ENCODE measurements at places on chromosomes 12 and 14. TPM values are rescaled to one million over a fixed set of nuclear protein-coding genes. Genes with fewer than 3 reads are reported as not detected.

GRCh38 chr14:57345106-57345505, 45.3 kb upstream of the NAA30 start:
- peaks cover 2% of the 10 kb centered on the region for H3K4me1 ChIP-seq
- H3K27me3 ChIP-seq, result no peaks in the 10 kb centered on the region
- H3K4me3 ChIP-seq, result no peak overlapping the region
- H3K36me3 ChIP-seq, result no peaks in the 10 kb centered on the region
- DNase-seq, result no peak
- H3K27ac ChIP-seq, result no peak overlapping the region

GRCh38 chr12:66648033-66648735, 30.7 kb downstream of the GRIP1 start:
- no peak overlapping the region for H3K4me3 ChIP-seq
- no peaks in the 10 kb centered on the region for H3K36me3 ChIP-seq
- H3K27me3 ChIP-seq, result peaks cover 4% of the 10 kb centered on the region
- peaks cover 20% of the 10 kb centered on the region for H3K4me1 ChIP-seq
- H3K27ac ChIP-seq, result no peak overlapping the region
- DNase-seq, result no peak

- no peaks in the 10 kb centered on the region for H3K27me3 ChIP-seq
- H3K4me3 ChIP-seq, result no peak overlapping the region
- no peak for DNase-seq
- H3K4me1 ChIP-seq, result no peaks in the 10 kb centered on the region
Measured at GRCh38 chr14:101349108-101349507, 212.2 kb upstream of the DIO3 start.

- H3K36me3 ChIP-seq, result peaks cover 45% of the 10 kb centered on the region
- H3K27ac ChIP-seq, result no peak overlapping the region
- no peak overlapping the region for H3K4me3 ChIP-seq
- no peaks in the 10 kb centered on the region for H3K27me3 ChIP-seq
- H3K4me1 ChIP-seq, result no peaks in the 10 kb centered on the region
Measured at GRCh38 chr12:107732365-107732764, 28.6 kb downstream of the PRDM4 start.

- peak overlapping the region; percentile 29 for H3K4me3 ChIP-seq
- H3K27ac ChIP-seq, result no peak overlapping the region
- DNase-seq, result peak; percentile 80
- no peaks in the 10 kb centered on the region for H3K36me3 ChIP-seq
Measured at GRCh38 chr12:107912421-107913004, 138.0 kb downstream of the ASCL4 start.

- H3K27me3 ChIP-seq, result no peaks in the 10 kb centered on the region
- no peak overlapping the region for H3K27ac ChIP-seq
Measured at GRCh38 chr14:94617988-94618822, 6.0 kb downstream of the SERPINA3 start.

GRCh38 chr14:96584907-96585671, 82.9 kb downstream of the PAPOLA start:
- no peak overlapping the region for H3K4me3 ChIP-seq
- no peaks in the 10 kb centered on the region for H3K36me3 ChIP-seq
- DNase-seq, result no peak
- no peak overlapping the region for H3K27ac ChIP-seq

DNA sequence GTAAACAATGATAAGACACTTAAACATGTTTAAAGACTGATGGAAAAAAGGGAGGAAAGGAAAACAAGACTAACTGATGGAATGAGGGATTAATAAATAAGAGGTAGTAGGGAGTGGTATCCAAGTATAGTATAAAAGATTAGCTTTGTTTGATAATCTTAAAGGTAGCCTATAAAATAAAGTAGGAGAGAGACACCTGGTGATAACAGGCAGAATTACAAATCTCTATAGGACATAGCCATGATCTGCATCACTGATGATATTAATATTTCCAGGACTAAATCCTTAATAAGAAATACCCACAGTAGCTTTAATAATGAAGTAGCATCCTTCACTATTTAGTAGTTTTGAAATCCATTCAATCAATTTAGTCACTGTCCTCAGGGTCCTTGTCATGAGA, 30.4 kb downstream of the DLGAP5 start:
- DNase-seq, result no peak
- H3K4me1 ChIP-seq, result no peaks in the 10 kb centered on the region
- no peaks in the 10 kb centered on the region for H3K27me3 ChIP-seq
- peaks cover 13% of the 10 kb centered on the region for H3K36me3 ChIP-seq

DNA sequence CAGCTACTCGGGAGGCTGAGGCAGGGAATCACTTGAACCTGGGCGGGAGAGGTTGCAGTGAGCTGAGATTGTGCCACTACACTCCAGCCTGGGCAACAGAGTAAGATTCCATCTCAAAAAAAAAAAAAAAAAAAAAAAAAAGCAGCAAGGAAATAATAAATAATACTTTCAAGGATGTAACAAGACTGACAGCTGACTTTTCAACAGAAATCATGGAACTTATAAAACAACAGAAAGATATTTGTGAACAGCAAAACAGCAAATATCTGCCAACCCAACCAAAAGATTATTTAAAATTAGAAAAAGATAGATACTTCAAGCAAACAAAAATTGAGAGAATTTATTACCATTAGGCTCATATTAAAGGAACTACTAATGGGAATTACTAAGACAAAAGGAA, 115.1 kb downstream of the TSHR start:
- no peaks in the 10 kb centered on the region for H3K36me3 ChIP-seq
- no peak overlapping the region for H3K27ac ChIP-seq
- no peaks in the 10 kb centered on the region for H3K27me3 ChIP-seq
- H3K4me1 ChIP-seq, result no peaks in the 10 kb centered on the region

DNA sequence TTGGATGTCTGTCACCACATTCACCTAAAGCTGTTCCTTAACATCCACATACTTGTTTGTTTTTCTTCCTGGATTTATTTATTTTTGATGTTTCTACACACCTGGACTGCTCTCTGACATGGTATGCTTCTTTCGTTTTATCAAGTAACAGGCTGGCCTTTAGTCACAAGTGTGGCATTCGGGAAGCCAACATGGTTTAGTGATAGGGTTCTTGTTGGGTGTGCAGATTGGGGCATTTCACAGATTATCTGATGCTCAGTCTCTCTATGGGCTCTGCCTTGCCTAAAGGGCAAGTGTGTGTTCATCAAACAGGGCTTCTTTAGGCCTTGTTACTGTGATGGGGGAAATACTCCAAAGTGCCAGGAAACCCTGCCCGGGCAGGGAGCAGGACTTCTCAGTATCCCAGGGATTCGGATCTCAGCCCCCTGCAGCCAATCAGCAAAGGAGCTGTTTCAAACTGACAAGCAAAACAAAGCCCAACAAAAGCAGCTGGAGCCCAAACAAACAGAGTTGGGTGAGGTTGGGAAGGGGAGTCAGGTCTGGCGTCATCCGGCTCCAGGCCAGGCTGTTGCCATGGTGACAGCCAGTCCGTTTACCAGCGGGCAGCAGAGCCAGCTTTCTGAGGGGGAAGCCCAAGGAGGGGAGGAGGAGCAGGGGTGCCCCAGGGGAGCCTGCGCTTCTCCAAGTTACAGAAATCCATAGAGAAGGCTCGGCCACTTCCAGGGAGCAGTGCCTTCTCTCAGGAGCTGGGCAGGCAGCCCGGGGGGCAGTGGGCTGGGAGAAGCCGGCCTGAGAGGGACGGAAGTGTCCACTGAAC, 31.9 kb downstream of the FOS start:
- peak overlapping the region; percentile 61 for H3K27ac ChIP-seq
- peak; percentile 76 for DNase-seq
- no peaks in the 10 kb centered on the region for H3K36me3 ChIP-seq
- no peaks in the 10 kb centered on the region for H3K27me3 ChIP-seq
- H3K4me1 ChIP-seq, result peaks cover 23% of the 10 kb centered on the region
- peak overlapping the region; percentile 54 for H3K4me3 ChIP-seq

Gene HHIPL1
- total RNA-seq, result 12.3 TPM

- H3K27ac ChIP-seq, result no peak overlapping the region
- no peaks in the 10 kb centered on the region for H3K27me3 ChIP-seq
- no peak for DNase-seq
- H3K4me1 ChIP-seq, result no peaks in the 10 kb centered on the region
Measured at GRCh38 chr14:62409626-62410300, 635.5 kb downstream of the KCNH5 start.

Gene TCL1A
- not detected for total RNA-seq

All from osteoblast (primary cell).